Activated T-cell treated with anti-CD3 and anti-CD28 coated beads for 48 hours (primary cell): ENCODE measurements at places on chromosomes 12 and 14.

GRCh38 chr12:42936991-42937390 is 347.4 kb upstream of the PRICKLE1 start:
- no peak for DNase-seq

DNA sequence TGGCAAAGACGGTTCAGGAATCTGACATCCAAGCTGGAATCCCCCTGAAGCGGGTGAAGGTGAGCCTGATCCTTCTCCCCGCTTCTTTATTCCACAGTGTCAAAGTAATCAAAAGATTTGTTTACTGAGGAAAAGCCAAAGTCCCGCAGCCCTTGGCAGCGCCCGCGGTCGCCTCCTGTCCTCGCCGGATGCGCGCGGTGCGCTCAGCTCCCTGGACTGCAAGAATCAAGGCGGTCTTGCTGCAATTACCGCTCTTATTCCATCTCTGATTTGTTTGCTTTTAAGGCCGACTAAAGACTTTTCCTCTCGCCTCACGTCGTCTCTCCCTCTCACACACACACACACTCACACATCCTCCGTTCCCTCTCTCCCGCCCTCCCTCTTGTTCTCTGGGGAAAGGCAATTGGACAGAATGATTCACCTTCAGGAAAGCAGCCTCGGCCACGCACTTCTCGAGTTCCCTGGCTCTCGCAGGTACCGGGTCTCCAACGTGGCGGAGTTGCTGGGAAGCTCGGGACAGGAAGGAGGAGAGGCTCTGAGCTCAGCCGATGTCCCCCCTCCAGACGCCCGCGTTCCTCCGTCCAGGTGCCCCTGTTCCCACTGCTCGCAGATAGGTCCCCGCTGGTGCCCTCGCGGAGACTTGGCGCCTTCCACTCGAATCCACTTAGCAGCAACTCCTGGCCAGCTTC is 68.6 kb upstream of the USP15 start:
- peak; percentile 12 for DNase-seq

DNA sequence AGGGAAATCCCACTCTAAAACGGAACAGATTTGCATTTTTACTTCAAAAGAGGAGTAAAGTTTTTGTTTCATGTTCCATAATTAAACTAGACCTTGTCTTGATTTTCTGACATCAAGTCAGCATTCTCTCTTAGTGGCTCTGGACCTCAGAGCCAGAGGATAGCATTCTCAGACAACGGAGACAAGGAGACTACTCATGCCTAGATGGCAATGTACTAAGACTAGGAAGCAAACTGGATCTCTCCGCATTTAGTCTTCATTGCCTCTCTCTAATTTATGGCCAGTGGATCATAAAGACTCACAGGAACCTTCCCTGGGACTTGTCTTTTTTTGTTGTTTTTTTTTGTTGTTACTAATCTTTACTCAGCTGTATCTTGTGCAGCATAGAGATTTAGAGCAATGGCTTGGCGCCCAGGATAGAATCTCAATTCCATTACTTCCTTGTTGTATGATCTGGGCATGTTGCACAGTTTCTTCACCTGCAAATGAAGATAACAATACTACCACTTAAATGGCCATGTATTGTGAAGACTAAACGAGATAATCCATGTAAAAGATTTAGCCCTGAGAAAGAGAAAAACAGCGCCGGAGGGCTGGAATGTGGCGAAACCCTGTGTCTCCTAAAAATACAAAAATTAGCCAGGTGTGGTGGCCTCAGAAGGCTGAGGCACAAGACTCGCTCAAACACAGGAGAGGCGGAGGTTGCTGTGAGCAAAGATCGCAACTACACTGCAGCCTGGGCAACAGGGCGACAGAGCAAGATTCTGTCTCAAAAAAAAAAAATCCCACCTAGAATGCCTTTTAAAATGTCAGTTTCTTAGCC is 4.0 kb upstream of the GEMIN2 start:
- no peak for DNase-seq

- DNase-seq: no peak
Measured at GRCh38 chr12:130754234-130754901, 38.3 kb upstream of the RIMBP2 start.

- no peak for DNase-seq
Measured at GRCh38 chr12:46659824-46660223, 166.0 kb downstream of the SLC38A4 start.

- no peak for DNase-seq
Measured at GRCh38 chr12:91723191-91723590, 422.5 kb downstream of the BTG1 start.

GRCh38 chr12:129185855-129186254 is 332.6 kb downstream of the GLT1D1 start:
- no peak for DNase-seq

GRCh38 chr12:120720234-120720986 is 5.2 kb upstream of the ACADS start:
- no peak for DNase-seq

- no peak for DNase-seq
Measured at GRCh38 chr12:115191342-115191741, 507.4 kb upstream of the TBX3 start.

GRCh38 chr12:122104844-122105243 is 26.3 kb downstream of the MLXIP start:
- DNase-seq: no peak

DNA sequence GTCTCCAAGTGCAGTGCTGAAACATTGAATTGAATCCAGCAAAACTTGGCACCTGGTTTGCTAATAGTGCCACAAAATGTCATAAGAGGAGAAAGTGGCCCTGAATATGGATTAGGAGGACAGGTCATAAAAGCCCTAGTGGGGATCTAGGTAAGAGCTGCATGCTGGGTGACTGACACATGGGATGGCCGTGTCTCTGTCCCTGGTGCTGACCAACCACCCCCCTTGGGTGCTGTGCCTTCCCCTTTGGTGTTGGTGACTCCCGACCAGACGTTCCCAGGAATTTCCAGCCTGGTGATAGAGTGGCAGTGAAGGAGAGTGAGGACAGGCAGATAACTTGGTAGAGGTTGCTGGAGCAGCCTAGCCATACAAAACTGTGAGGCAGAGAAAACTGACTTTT is 142.8 kb downstream of the VRK1 start:
- DNase-seq: no peak

- no peak for DNase-seq
Measured at GRCh38 chr12:15163030-15163976, 57.9 kb downstream of the RERG start.

DNA sequence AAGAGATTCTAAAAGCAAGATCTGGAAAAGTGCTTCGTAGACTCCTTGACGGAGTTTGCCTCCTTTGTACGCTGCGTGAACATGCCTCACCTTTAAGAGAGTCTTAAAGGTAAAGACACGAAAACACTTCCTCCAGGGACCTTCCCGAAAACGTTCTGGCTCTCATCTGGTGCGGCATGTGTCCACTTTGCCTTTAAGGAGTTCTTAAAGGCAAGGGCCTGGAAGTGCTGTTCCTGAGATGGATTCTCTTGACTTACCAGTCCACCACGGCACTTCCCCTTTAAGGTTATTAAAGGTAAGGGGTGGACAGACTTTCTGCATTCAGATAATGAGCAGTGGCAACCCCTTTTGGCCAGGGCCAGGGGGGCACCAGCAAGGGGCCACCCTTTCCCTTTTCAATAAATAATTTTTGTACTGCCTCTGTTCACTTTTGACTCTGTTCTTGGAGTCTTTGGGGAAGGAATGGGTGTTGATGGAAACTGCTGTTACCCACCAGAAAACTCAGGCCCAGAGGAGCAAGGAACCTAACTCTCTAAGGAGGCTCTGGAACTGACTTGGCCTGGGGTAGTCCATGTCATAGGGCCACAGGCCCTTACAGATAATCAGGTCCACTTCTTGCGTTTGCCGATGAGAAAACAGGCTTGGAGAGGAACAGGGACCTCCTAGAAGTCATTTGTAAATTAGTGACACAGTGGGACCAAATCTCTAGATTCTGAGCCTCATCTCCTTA is 4.4 kb downstream of the REM2 start:
- no peak for DNase-seq

DNA sequence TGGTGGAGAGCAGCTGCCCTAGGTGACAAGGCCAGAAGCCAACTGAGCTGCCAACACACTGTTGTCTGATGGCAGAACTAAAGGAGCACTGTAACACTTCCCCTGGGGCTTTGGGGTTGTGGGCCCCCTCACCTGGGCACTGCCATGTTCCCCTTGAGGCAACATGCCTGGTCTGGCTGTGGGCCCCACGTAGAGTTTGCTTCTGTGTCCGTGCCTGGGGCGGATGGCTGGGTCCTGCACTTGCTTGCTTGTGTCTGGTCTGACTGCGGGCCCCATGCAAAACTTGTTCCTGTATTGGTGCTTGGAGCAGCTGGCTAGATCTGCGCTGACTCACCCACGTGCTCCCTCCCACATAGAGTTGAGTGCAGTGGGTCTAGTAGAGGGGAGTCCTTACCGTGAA is 78.4 kb downstream of the MNAT1 start:
- no peak for DNase-seq

GRCh38 chr14:74219277-74220205 is 19.7 kb upstream of the VSX2 start:
- no peak for DNase-seq

GRCh38 chr14:89121968-89122620 is 294.9 kb downstream of the FOXN3 start:
- DNase-seq: no peak

- DNase-seq: no peak
Measured at GRCh38 chr12:118109088-118109487, 5.3 kb upstream of the VSIG10 start.

GRCh38 chr12:22083167-22083566 is 37.1 kb downstream of the CMAS start:
- no peak for DNase-seq

DNA sequence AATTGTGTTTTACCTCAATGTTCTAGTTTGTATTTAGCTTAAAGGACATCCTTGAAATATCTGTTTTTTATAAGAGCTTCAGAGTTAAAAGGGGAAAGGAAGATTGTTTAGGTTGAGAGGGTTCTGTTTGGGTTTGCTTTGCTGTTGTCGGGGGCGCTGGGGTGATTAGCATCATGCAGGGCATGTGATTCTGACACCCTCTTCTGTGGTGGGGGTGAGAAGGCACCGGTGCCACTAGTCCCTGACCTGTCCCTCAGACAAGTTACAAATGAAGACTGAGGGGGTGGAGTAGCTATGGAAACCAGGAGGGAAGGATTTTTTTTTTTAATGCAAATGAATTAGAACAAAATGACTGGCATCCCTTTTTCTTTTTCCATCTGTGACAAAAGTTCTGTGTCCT is 291.3 kb downstream of the RPAP3 start:
- no peak for DNase-seq

GRCh38 chr14:62364161-62364560 is 601.9 kb downstream of the SNAPC1 start:
- DNase-seq: no peak

DNA sequence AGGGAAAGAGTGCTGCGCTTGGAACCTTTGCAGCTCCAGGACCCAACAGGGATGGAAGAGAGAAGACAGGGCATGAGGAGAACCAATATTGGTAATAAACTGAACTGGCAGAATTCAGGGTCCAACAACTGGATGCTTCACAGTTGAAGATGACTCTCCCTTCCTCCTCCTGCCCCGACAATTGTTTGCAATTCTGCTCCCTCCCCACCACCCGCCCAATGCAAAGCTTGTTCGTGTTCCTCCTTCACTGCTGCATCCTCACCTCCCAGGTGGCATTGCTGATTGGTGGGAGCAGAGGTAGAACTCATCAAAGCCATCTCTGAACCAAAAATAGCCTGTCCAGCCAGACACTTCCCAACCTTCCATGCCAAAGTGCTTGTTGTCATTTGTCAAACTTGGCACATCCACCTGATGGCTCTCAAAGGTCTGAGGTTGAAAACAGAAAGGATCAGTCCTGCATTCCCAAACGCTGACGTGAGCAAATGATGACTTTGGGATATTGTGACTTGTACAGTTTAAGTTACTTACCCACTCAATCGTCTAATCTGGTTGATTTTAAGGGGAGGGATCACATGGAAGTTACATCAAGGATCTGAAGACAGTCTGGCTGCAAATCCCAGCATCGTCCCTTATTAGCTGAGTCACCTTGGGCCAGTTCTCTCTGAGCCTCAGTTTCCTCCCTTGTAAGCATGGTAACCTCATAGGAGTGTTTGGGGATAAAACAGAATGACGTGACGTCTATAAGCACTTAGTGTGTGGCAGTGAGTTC is 242.6 kb upstream of the CRY1 start:
- DNase-seq: no peak

GRCh38 chr14:95330591-95331370 is 11.1 kb upstream of the CLMN start:
- no peak for DNase-seq

GRCh38 chr14:94349276-94349675 is 26.1 kb upstream of the SERPINA6 start:
- no peak for DNase-seq

DNA sequence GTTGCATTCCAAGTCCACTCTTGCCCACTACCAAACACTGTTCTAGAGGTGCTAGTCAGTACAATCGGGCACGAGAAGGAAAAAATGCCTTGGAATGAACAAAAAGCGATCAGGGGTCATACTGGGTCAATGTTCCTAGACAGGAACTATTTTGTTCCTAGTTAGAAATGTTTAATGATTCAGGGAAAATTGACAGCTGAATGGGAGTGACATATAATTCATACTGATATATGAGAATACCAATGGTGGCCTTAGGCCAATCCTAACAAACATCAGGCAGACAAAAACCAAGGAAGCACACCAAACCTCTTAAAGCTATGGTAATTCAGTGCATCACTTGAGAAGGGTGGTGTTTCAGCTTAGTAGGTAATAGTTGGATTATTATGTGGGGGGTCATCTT is 51.1 kb downstream of the ANAPC7 start:
- no peak for DNase-seq

GRCh38 chr14:32709027-32709426 is 229.7 kb upstream of the NPAS3 start:
- DNase-seq: no peak

- DNase-seq: no peak
Measured at GRCh38 chr12:761256-761655, 8.9 kb downstream of the WNK1 start.

DNA sequence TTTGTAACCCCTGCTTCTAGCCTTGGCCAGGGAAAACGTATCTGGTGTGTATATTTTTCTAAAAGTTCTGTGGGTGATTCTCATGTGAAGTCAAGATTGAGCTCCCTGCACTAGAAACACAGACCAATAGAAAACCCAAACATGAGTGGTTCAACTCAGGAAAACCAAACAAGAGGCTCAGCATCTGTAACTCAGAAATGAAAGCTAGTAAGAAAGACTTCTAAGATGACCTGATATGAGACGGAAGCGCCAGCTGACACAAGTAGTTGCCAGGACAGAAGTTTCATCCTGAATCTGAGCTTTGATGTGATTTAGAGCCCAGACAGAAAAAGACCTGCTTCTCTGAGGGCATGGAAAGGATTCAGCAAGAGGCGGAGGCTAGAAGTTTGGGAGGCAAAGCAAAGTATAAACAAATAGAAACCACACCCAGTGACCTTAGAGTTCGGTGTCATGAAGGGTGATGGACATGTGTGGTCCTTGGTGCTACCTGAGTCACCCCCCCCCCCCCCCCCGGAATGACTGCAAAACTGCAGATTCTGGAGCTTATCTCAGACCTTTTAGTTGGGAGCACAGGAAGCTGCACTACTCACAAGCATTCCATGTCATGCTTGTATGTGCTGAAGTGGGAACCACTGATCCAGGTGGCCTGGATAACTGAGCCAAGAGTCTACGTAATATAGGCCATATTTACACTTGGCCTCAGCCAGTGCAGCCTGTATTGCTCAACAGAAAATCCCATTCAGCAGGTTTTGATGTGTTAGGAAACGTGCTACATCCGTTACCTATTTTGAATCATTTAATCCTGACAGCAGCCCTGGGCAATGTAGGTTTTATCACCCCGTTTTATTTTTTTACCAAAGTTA is 191.3 kb downstream of the ANO6 start:
- DNase-seq: no peak

- DNase-seq: no peak
Measured at GRCh38 chr12:8887285-8887715, 27.0 kb upstream of the PHC1 start.
